ENCODE measurements at places on chromosomes 5 and 9.

- no peak for DNase-seq
Measured at GRCh38 chr9:110880189-110880588, 158.1 kb downstream of the LPAR1 start.

- DNase-seq: no peak
Measured at GRCh38 chr5:138440159-138441073, 1.6 kb downstream of the REEP2 start.

- DNase-seq: peak; percentile 5
Measured at GRCh38 chr9:107131108-107131799, 151.8 kb upstream of the RAD23B start.

GRCh38 chr5:43560128-43560527 lies 3.3 kb upstream of the PAIP1 start:
- DNase-seq: no peak

DNA sequence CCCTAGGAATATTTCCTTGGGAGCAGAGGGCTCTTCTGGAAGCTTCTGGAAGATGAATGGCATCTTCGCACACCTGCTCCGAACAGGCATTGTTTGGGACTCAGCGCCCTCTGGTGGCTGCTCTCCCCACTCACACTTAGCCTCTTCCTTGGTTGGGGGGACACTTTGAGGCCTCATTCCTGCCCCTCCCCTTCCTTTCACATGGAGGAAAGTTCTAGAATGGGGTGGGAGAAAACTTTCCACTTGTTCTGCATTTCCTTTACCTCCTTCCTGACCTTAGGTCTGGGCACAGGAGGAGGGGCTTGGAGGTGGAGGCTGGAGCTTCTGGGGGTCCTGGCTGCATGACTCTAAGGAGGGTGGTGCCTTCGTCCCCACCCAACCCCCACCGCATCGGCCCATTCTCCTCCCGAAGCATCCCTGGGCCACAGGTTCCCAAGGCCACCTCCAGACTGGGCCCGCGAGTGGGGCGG lies 19.3 kb upstream of the SMIM32 start:
- peak; percentile 14 for DNase-seq

GRCh38 chr9:122039234-122039633 lies 53.9 kb downstream of the TTLL11 start:
- no peak for DNase-seq

- no peak for DNase-seq
Measured at GRCh38 chr5:170639221-170639925, 135.6 kb downstream of the KCNIP1 start.

GRCh38 chr9:70438341-70438928 lies 24.0 kb upstream of the KLF9 start:
- no peak for DNase-seq

DNA sequence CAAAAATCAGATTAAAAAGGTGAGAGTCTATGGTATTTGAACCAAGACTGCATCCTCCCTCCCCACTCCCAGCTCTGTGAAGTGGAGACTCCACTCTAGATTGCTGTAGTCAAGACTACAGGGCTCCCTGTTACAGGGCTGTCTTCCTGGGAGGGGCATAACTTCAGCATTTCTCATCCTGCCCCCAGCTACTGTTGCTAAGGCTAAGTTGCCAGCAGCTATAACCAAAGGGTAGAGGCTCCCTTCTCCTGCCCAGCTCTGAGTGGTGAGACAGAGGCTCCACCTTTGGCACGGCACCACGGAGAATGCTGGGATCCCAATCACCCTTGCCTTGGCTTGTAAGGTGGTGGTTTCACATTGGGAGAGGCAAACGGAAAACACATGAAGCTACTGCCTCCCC lies 39.2 kb upstream of the GCNT4 start:
- no peak for DNase-seq

- no peak for DNase-seq
Measured at GRCh38 chr5:151085517-151086041, 4.7 kb upstream of the TNIP1 start.

DNA sequence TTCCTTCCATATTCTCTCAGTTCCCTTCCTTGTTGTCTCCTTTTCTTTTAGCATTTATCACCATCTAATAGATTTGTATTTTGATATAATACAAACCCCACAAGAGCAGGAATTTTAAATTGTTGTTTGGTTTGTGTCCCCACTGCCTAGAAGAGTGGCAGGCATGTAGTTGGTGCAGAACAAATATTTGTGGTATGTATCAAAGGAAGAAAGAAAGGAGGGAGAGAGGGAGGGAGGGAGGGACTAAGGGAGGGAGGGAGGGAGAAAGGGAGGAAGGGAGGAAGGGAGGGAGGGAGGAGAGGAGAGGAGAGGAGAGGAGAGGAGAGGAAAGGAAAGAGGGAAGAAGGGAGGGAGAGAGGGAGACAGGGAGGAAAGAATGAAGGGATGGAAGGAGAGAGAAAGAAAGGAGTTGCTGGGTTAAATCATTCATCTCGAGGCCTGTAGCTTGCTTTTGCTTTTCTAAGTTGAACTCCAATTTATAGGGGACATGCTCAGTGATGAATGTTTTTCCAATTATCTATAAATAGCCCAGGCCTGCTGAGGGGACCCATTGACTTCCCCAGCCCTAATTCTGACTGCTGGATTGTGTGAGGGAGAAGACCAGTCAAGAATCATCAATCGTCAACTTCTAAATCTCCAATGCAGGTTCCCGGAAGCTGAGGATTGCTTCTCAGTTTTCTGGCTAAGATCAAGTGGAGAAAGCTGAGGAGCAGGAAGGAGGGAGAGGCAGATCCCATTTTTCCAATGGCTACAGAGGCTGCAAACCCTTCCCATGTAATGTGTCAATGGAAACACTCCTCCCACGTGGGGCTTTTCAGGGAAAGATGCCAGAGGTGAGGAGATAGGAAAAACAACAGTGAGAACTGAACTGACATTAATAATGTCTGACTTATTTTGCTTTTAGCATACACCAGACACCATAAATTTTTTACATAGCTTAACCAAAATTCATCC lies 320.7 kb downstream of the ASTN2 start:
- no peak for DNase-seq

- no peak for DNase-seq
Measured at GRCh38 chr9:89428901-89429890, 68.7 kb downstream of the SEMA4D start.

GRCh38 chr9:74630228-74630627 lies 133.1 kb downstream of the RORB start:
- no peak for DNase-seq

GRCh38 chr5:67315082-67315989 lies 118.7 kb upstream of the CD180 start:
- peak; percentile 91 for DNase-seq

DNA sequence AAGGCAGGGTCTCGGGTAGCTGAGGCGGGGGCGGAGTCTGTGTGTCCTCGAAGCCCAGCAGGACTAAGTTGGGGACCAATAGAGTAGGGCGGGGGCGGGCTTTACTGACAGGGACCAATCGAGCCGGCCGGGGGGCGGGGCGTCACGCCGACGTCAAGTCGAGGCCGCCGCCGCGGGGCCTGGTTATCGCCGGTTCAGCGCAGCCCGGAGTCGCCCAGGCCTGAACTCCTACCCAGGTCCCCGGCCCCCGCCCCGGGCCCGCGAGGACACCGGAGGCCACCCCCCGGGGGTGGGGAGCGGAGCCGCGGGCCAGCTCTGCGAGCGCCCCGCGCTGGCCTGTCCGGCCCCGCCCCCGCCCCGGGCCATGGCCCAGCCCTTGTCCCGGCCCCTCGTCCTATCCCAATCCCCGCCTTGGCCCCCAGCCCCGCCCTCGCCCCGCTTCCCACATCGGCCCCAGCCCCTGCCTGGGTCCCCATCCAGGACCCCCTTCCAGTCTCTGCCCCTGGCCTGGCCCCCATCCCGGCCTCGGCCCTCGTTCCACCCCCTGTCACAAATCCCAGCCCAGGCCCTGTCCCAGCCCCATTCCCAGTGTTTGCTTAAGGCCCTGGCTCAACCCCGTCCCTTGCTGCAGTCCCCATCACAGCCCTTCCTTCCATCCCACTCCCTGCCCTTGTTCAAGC lies at the start of gene TMEM8B:
Gene TMEM8B (plus strand): TSS at position 145 of the 680 bp plus-strand sequence. CDS start 220 bp downstream, at position 365.
- DNase-seq: peak; percentile 90

GRCh38 chr5:164742025-164742424 lies 1236.6 kb downstream of the MAT2B start:
- no peak for DNase-seq

DNA sequence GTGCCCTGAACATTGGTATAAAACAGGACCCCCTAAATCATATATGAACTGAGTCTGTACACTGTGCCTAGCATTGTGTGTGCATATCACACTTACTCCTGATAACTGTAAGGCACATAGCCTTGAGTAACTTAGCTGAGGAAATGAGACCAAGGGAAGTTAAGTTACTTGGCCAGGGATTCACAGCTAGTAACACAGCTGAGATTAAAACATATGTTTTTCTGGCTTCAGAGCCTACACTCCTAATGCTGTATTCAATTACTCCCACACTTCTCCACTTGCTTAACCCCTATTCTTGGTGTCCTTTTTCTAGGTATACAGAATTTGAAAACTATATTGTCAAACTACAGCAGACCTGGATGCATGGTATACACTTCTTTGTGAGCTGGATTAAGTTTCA lies 12.8 kb downstream of the GHR start:
- DNase-seq: no peak

DNA sequence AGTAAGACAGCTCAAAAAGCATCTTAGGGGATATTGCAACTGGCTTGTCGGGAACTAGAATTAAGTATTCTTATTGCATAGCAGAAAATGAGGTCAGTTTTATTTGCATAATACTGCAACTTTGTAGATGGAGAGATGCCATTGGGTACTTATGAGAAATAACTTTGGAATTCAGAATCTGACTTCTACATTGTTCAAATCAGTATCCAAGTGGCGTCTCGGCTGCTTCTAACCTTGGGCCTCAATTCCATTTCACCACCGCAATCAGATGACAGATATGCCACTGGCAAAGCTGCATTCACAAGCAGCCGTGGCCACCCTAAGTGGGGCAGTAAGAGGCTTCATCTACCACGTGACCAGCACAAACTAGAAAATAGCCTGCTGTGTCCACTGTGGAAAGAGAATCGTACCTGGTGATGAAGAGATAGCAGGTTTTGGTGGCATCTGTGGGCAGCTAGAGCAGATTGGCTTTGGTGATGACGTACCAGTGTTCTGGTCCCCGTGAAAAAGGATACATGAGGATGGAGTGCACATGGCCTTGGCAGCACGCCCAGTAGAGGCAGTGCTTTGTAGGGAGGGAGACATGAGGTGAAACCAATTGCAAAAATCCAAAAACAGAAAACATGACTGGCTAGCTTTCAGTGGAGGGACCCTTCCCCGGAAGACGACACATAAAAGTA lies 116.6 kb downstream of the KLHL3 start:
- DNase-seq: peak; percentile 48

DNA sequence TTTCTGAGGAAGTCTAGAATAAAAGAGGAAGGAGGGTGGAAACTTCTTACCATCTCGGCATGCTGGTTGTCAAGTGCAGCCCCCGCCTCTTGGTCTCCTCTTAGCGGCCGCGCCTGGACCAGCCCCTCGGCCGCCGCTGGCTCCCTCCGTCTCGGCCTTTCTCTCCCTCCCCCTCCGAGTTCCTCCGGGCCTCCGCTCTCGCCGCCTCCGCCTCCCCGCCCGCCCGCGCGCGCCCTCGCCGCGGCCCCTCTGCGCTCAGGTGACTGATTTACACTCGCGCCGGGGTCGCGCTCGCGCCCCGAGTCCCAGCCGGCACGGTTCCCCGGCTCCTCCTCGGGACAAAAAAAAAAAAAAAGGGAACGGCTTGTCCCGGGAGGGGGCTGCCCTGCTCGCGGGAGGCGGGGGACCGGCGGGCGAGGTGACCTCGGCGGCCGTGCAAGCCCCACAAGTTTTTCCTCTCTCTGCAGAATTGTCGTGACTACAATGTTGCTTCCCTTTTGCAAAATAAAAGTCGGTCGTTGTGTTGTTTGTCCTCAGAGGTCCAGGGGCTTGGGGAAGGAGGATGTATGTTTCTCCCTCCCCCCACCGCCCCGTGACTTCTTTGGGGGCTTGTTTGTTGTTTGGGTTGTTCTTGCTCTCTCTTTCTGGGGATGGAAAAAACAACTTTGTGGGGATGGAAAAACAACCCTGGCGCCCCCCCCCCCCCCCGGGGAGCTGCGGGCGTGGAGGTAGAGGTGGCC lies at the start of gene BNC2:
Gene BNC2 (minus strand): TSS at position 75 of the 740 bp plus-strand sequence. CDS start 22 bp downstream, at position 53.
- no peak for DNase-seq
